ENCODE measurements at places on chromosomes 16 and 17.
A peak's percentile ranks its signal among the peaks of the same experiment; 100 is the strongest.

GRCh38 chr17:8018436-8018835, 16.0 kb downstream of the GUCY2D start:
- no peak for DNase-seq

DNA sequence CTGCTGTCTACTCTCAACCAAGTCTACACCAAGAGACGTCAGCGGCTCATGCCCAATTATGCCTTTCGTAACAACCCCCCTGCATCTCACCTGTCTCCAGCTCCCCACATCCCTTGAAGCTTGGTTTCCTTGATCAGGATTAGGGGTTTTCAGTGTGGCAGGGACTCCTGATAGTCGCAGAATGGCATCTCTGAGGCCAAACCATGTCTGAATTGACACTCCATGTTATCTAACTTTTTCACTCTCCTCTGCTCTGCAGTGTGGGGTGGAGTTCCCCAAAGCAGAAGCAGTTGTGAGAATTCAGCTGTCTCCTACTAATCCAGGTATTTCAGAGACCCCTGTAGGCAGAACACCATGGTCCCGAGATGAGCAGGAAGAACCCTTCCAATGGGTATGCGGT, 5.6 kb upstream of the AHSP start:
- DNase-seq, result no peak

DNA sequence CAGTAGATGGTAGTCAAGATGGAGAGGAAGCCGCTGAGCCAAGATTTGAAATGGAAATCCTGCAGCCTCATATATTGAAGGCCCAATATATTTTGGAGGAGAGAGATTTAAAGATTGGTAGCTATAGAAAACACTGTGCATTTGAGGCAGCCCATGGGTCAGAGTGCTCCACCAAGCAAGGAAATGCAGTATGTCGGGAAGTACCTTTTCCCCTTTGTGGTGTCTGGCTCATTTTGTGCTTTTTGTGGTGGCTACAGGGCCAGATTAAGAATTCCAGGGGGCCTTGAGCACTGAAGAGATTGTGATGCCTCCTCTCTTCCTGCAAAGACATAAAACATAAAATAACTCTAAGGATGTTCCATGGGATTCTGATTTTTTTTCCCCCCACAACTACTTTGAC, 39.6 kb downstream of the CDRT15 start:
- DNase-seq, result no peak

DNA sequence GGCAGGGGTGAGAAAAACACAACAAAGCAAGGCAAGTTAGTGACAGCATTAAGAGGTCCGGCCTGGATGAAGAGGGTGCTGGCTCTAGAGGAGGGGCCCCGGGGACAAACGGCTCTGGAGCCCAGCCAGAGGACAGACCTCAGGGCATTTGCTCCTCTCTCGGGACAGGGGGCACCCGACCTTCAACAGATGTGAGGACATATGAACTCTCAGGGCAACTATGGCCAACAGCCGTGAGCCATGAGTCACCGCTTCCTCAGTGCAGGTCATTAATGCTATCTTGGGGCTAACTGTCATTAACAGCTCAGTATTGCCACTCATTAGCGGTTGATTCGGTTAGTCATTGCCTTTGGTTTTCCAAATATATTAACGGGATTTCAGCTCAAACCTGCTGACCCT, 9.7 kb upstream of the ARL5C start:
- DNase-seq, result no peak

DNA sequence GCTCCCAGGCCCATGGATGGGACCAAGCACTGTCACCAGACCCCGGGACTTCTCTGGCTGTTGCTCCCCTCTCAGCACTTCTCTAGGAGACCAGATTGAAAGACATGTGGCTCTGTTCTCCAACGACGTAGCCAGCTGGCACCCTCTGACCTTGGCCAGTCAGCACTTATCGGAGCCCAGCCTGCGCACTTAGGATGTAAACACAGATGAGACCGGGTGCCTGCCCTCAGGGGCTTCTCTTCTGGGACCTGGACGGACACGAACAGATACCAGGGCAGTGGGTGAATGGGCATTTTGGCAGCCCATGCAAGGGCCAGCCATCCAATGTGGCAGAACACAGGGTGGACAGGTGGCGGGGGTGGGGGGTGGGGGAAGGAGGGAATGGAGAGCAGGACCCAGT, 6.6 kb downstream of the ZDHHC1 start:
- DNase-seq, result no peak

DNA sequence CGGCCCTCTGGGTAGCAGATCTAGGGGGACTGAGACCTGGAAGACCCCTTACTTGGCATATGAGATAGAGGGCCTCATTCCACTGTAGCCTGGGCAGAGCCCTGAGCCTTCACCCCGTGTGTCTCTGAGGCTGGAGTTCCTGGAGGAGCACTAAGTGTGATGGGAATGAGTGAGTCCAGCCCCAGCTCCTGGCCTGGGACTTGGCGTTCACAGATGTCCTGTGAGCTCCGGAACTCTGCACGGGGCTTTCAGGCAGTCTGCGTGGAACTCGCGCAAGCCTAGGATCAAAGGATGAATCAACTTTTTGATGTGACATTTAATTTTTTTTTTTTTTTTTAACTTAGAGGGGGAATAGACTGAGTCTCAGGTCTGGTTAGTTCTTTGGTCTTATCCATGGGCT, 1.8 kb downstream of the NKD1 start:
- no peak for DNase-seq

GRCh38 chr17:73091770-73092522, 542 bp downstream of the SLC39A11 start:
- DNase-seq, result no peak

DNA sequence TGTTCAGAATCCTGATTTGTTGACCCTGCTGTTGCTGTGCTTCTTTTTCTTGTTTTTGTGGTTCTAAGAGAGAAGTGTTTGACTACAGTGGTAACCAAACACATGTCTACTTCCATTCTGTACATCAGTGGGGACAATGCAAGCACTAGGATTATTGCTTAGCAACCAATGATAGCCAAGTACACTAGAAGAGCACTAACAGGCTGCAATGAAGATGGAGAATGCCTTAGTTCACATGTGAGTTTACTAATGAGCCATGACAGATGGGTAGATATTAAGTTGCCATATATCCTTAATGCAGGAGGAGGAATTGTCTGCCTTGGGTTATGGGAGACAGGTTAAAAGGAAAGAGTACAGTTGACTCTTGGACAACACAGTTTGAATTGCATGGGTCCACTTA, 8.3 kb downstream of the EFCAB5 start:
- no peak for DNase-seq

DNA sequence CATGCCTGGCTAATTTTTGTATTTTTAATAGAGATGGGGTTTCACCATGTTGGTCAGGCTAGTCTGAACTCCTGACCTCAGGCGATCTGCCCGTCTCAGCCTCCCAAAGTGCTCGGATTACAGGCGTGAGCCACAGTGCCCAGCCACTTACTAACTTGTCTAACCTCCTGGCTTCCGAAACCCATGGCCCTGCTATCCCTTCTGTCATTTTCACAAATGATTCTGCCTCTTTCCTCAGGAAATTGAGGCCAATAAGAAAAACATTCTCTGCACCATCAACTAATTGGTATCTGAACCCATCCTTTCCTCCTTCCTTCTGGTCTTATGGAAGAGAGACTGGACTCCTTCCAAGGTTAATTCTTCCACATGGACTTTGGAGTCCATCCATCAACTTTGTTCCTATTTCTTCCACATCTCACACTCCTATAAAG, 27.9 kb upstream of the TNRC6A start:
- DNase-seq, result no peak

DNA sequence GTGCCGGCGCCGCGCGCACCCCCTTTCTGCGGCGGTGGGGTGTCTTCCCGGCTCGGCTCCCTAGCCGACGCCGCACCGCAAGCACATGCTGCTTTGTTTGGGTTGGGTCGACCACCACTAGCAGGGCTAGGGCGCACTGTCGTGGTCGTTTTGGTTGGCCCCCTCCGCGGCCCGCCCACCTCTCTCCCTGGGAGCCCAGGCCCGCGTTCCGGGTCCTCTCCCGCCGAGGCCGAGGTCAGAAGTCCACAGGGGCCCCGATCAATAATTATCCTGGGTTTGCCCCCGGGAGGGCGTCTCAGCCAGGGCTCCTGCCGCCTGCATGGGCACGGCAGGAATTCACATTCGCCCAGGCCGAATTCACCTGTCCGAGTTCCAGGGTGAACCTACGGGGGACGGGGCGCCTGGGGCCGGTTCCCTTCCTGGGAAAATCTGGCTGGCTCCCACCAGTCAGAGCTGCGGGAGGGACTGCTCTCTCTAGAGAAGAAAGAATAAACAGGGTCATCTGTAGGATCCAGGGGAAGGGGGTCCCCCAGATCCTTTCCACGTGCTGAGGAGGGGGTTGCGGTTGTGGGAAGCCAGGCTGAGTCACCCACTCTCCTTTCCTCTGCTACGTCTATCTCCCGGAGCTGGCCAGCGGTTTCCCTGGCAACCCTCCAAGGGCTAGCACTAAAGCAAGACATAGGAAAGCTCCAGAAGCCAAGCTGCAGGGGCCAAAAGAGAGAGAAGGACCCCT, 584 bp upstream of the STAT5B start:
- peak; percentile 38 for DNase-seq

- no peak for DNase-seq
Measured at GRCh38 chr16:70432723-70433457, 6.0 kb downstream of the ST3GAL2 start.

Measured in SHP77 treated with DMSO at 0.1 percent for 48 hours (cell line).